Activated gamma-delta T cell treated with Interleukin-2 at 50 U/mL for 16 hours (primary cell): ENCODE measurements at places on chromosomes 4 and X.

GRCh38 chr4:129092631-129093190 is 628 bp downstream of the SCLT1 start:
- DNase-seq, result no peak

GRCh38 chr4:3372933-3373465 is 68.8 kb upstream of the HGFAC start:
- no peak for DNase-seq

GRCh38 chr4:111610681-111611080 is 534.6 kb upstream of the FAM241A start:
- no peak for DNase-seq

- no peak for DNase-seq
Measured at GRCh38 chr4:38284294-38285030, 324.3 kb downstream of the PTTG2 start.

GRCh38 chr4:38084877-38085711 is 124.9 kb downstream of the PTTG2 start:
- no peak for DNase-seq
